ENCODE measurements at places on chromosomes 12 and 14. TPM values are rescaled to one million over a fixed set of nuclear protein-coding genes. Genes with fewer than 3 reads are reported as not detected.

KRT6C gene
- polyA plus RNA-seq = not detected

- H3K27ac ChIP-seq = no peak overlapping the region
- no peak overlapping the region for H3K4me3 ChIP-seq
Observed at GRCh38 chr12:119149270-119149669, 29.5 kb upstream of the HSPB8 start.

DNA sequence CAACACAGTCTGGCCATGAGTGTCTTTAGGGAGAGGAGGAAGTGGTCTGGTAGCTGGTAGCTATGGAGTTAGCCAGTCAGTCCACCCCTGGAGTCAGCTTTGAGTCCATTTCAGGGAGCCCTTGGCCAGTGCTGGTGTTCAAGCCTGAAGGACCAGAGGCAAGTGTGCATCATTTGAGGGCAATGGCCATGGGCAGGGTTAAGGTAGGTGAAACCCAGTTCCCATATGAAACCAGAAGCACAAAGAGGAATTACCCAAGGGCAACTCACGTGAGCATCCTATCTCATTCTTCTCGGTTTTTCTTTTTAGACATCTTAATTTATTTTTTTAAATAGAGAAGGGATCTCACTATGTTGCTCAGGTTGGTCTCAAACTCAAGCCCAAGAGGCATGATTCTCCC, 61.3 kb upstream of the ACTN1 start:
- H3K27me3 ChIP-seq = peaks cover 35% of the 10 kb centered on the region
- no peak overlapping the region for H3K4me3 ChIP-seq
- no peaks in the 10 kb centered on the region for H3K36me3 ChIP-seq
- H3K27ac ChIP-seq = no peak overlapping the region
- peaks cover 23% of the 10 kb centered on the region for H3K4me1 ChIP-seq

ACOT6 gene
- not detected for polyA plus RNA-seq

DNA sequence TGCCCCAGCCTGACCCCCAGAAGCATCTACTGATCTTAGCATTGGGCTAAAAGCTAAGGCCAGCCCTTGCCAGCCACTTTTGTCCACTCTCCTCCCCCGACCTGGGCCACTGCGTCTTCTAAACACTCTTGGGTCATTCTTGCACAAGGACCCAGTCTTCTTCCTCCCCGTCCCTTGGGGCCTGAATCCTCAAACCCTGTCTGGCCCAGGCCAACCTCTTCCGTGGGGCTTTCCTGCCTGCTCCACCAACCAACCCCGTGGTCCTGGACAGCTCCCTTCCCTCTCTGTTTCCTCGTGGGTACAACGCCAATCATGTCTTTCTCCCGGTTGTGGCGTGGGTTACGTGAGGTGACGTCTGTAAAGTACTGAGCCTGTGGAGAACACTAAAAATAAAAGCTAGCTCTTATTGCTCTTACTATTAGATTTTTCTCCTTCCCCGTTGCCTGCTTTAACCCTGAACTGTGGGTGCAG, 21.5 kb downstream of the FAM222A start:
- H3K4me3 ChIP-seq = no peak overlapping the region
- no peak overlapping the region for H3K27ac ChIP-seq
- no peak for DNase-seq

DNA sequence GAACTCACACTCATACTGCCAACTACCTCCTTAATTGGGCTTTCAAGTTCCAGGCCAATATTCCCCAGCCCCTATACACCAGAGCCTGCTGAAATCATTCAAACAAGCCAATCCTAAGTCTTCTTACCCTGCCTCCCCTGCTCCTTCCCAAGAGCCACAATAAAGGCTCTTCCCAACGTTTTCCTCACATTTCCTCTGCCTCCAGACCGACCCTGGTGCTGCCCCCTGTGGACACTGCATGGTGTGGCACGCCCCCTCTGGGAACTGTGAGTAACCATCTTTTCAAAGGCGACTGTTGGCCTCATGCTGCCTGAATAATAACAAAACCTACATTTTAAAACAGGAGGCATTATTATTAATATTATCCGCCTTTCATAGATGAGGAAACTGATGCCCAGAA, 111.6 kb upstream of the NOS1 start:
- H3K27ac ChIP-seq = no peak overlapping the region
- DNase-seq = no peak
- H3K4me1 ChIP-seq = no peaks in the 10 kb centered on the region
- H3K4me3 ChIP-seq = no peak overlapping the region
- H3K36me3 ChIP-seq = peaks cover 3% of the 10 kb centered on the region
- H3K27me3 ChIP-seq = peaks cover 9% of the 10 kb centered on the region

ABCC9 gene
- polyA plus RNA-seq = not detected

DNA sequence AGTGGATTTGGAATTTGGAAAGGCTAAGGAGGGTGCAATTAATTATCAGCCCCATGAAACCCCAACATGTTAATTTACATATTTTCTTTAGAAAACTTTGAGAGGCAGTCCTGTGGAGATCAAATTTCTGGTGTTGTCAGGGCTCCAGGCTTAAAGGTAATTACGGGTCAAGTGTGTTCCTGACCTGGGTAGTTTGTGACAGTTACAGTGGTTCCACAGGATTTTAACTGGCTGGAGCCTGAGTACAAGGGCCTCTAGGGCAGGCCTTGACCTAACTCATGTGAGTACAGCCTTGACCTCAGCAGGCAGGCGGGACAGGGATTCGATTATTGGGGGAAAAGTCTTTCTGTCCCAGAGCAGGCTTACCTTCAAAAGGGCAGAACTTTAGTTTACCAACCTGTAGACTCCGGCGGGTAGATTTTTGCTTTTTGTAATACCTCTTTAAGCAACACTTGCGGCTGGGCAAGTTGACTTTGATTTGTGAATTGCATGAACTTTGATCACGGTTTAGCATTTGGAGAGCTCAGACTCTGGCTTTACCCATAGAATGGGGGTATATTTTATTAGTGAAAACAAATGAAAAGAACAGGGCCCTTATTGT, 8.4 kb upstream of the PPTC7 start:
- H3K27ac ChIP-seq = peak overlapping the region; percentile 85
- H3K4me1 ChIP-seq = peaks cover 16% of the 10 kb centered on the region
- H3K4me3 ChIP-seq = no peak overlapping the region

GRCh38 chr14:37202265-37202664, 4.5 kb downstream of the MIPOL1 start:
- peaks cover 16% of the 10 kb centered on the region for H3K27me3 ChIP-seq
- peaks cover 7% of the 10 kb centered on the region for H3K4me1 ChIP-seq
- H3K36me3 ChIP-seq = no peaks in the 10 kb centered on the region
- H3K4me3 ChIP-seq = no peak overlapping the region

ISM2 gene
- not detected for polyA plus RNA-seq

DNA sequence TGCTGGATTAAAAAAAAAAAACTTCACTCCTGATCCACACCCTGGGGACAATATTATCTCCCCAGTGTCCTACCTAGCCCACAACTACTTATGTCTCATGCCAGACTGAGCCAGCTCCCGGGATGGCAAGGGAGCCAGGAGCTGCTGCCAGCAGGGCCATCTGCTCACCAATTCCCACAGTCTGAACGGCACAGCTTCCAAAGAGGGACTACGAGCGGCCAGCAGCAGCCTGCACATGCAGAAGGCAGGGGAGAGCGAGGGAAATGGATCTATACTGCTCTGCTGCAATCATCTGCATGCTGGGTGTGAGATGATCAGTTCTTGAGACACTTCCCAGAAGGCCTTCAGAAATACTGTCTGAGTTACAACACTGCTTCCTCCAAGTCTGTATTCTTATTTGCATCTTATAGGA, 11.1 kb downstream of the SSH1 start:
- H3K4me1 ChIP-seq = peaks cover 14% of the 10 kb centered on the region
- no peak overlapping the region for H3K27ac ChIP-seq
- H3K27me3 ChIP-seq = no peaks in the 10 kb centered on the region
- no peak for DNase-seq
